ENCODE measurements at places on chromosomes 12 and 14. TPM values are rescaled to one million over a fixed set of nuclear protein-coding genes. Genes with fewer than 3 reads are reported as not detected.

DNA sequence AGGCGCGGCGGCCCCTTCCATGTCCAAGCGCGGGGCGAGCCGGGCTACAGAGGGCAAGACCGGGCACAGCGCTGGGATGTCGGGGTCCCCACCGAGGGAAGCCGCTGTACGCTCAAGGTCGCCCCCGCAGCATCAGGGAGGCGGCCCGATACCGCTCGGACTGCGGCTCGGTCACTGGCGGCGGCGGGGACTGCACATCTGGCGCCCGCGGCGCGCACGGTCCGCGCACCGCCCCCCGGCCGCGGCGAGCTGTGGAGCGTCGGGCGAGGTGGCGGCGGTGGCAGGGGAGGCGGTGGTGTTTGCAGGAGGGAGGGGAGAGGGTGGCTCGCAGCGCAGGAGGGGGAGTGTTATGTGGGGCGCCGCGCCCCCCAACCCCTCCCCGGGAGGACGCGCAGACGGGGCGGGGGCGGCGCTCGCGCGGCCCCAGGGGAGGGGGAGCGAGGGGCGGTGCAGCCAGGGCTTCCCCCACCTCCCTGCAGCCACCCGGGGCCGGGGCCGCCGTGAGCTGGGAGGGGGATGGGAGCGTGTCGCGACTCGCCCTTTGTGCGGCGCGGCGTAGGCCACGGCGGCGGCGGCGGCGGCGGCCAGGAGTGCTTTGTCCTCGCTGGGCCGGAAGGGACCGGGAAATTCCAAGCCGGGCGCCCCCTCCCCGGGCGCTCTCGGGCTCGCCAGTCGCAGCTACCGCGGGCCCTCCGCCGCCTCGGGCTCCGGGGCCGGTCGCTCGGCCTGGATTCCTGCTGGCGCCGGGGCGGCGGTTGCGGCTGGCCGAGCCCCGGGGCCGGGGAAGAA lies at the start of gene NUAK1:
Gene NUAK1 (minus strand): TSS at position 322 of the 789 bp plus-strand sequence. CDS start 301 bp downstream, at position 21.
- peak within 1 kb of the TSS; percentile 89 for H3K27ac ChIP-seq
- peaks cover 49% of the 10 kb centered on the region for H3K4me1 ChIP-seq
- H3K36me3 ChIP-seq: no peaks in the 10 kb centered on the region
- no peaks in the 10 kb centered on the region for H3K27me3 ChIP-seq

DNA sequence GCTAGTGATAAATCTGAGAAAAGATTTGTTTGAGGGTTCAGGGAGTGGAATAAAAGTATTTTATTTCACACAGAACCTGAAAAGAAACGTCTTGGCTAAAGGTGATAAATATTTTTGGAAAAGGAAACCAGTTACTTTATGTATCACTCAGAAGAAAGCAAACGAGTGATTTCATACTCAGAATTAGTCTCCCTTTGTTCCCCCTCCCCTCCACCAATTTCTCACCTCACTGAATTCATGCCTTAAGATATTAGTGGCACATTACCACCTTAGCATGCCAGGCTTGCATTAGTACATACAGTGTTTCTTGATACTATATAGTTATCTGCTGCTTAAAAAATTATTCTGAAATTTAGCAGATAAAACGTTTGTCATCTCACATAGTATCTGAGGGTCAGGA lies 28.2 kb downstream of the G2E3 start:
- H3K27me3 ChIP-seq: no peaks in the 10 kb centered on the region
- no peak overlapping the region for H3K27ac ChIP-seq
- H3K4me3 ChIP-seq: no peak overlapping the region

PLBD1 gene
- 0.04 TPM for polyA plus RNA-seq

DNA sequence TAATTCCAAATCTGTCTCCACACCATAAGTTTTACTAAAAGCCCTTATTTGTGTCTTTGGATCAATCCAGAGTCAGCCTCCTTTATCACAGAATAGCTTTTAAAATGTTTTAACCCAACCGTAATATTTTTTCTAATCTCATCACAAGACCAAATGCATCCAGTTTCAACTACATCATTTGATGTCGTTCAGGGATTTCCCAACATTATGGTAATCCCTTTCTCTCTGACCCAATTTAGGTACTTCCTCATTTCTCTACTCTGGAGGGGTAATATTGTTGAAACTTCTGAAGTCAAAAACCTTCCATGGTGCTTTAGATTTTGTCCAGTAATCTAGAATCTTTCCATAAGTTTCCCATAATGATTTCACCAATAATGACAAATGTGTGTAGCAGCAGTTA lies 596.8 kb downstream of the SOX5 start:
- no peak overlapping the region for H3K4me3 ChIP-seq
- no peaks in the 10 kb centered on the region for H3K4me1 ChIP-seq
- no peaks in the 10 kb centered on the region for H3K27me3 ChIP-seq
- no peaks in the 10 kb centered on the region for H3K36me3 ChIP-seq
- no peak overlapping the region for H3K27ac ChIP-seq

DNA sequence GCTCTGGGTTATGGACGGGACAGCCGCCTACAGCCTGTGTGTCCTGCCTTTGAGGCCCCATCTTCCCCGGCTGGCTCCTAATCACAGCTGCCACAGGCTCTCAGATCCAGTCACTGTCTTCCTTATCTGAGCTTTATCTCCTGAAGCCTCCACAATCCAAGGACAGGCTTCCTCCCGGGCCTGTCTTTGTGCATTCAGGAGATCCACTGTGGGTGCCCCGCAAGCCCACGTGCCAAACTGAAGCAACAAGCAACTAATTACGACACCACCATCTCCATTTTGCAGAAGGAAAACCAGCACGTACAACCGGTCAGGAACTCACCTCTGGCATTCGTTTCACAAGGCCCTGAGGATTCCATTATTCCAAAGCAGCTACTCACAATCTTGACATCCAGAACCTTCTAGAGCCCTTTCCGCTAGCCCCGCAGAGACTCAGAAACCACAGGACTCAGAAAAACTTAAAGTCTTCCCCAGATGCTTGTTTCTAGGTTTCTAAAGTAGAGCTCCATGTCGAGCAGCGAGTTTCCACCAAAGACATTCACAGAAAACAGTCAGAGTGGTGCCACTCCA lies 14.0 kb downstream of the SYNE3 start:
- no peak overlapping the region for H3K4me3 ChIP-seq
- no peak overlapping the region for H3K27ac ChIP-seq
- H3K27me3 ChIP-seq: no peaks in the 10 kb centered on the region
- H3K4me1 ChIP-seq: peaks cover 28% of the 10 kb centered on the region
- no peak for DNase-seq
- no peaks in the 10 kb centered on the region for H3K36me3 ChIP-seq

TAS2R42 gene
- not detected for polyA plus RNA-seq

Measured in endothelial cell of umbilical vein (primary cell).